Activated CD4-positive, alpha-beta T cell treated with anti-CD3 and anti-CD28 coated beads, Interleukin-2, amount 10 ng/mL, durations not matched to agents 7 days and 5 days (primary cell): ENCODE measurements at places on chromosomes 13 and 19.
A peak's percentile ranks its signal among the peaks of the same experiment; 100 is the strongest.

DNA sequence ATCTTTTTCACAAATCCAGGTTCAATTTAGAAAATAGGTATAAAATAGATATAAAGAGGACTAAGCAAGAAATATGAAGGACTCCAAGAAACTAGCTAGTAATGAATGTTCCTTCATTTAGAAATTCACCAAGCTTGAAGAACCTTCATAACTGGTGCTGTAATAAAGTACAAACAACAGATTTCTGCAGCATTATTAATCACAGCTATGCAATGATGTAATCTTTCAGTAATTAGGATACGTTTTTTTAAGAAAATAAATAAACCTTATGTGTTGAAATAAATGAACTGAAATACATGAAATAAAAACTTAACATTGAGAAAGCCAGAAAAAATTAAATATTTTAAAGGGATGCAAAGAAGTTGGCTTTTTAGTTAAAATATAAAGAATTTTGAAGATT, 236.1 kb downstream of the RGCC start:
- DNase-seq: no peak

DNA sequence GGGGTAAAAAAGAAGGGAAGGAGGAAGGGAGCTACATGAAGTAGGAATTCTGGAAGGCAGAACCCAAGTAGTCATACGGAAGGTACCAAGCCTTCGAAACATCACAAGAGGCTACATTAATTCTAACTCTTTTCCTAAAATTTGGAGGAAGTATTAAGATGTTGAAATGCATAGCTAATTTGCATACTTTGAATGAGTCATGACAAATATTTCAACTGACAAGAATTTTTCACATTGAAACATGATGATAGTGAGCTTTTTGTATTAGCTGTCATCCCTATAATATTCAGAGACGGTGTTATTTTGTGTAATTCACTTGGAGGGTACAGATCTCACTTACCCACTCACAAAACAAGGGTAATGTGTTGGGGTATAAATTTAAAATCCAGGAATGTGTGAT, 9.1 kb upstream of the ACOD1 start:
- DNase-seq: no peak

GRCh38 chr19:1252221-1252820, 3.9 kb downstream of the MIDN start:
- DNase-seq: peak; percentile 80

GRCh38 chr19:55473225-55474012, 3.0 kb upstream of the ZNF628 start:
- no peak for DNase-seq

GRCh38 chr13:47478985-47479384, 522.1 kb downstream of the SUCLA2 start:
- DNase-seq: no peak

GRCh38 chr19:28358633-28359032, 854.3 kb downstream of the UQCRFS1 start:
- DNase-seq: no peak

DNA sequence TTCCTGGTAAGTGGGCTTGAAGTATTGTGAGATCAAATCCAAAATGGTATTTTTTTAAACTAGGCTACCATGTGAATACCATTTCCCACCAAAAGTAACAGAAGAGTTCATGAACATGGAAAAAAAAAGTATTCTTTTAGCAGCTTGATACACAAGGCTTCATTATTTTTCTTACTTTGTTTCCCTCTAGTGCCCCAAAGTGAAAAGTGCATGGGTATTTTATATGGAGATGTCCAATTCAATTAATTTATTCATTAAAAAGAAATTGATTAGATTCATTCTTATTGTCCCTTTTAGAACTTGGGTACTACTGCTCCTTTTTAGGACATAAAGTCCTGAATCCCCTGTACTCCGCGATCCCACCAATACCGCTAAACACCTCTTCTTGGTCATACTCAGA, 28.6 kb upstream of the SCEL start:
- no peak for DNase-seq

GRCh38 chr19:14058182-14059092, 3.4 kb downstream of the PALM3 start:
- no peak for DNase-seq

- no peak for DNase-seq
Measured at GRCh38 chr13:113093580-113094409, 11.8 kb upstream of the F7 start.

GRCh38 chr19:12117201-12117970, 22.8 kb downstream of the ZNF20 start:
- no peak for DNase-seq

DNA sequence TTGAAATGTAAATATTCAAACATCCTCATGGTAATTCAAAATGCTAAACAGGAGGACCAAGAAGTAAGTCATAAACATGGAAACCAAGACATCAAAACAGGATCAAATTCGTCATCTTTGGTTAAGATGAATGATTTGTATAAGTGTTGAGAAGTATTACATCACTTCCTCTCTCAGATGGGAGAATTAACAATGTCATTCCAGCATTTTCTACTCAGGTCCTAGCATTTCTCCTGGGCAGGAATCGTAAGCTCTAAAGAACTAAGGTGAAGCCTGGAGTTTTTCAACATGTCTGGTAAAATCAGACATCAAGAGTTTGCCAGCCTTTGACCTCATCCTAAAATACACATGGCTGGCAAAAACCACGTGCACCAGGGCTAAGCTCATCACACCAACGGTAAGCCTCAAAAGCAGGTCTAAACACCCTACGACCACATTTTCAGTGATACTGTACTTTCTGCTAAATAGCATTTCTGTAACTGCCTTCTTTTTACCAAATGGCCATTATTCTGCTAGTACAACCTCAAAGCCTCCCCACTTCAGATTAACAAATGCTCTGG, 24.8 kb downstream of the RANBP3 start:
- no peak for DNase-seq
